Activated naive CD8-positive, alpha-beta T cell treated with anti-CD3 and anti-CD28 coated beads for 36 hours (primary cell): ENCODE measurements at places on chromosomes 11 and 22. TPM values are rescaled to one million over a fixed set of nuclear protein-coding genes. Genes with fewer than 3 reads are reported as not detected.

- no peak for DNase-seq
Measured at GRCh38 chr11:3058753-3059664, 1.8 kb upstream of the CARS1 start.

DNA sequence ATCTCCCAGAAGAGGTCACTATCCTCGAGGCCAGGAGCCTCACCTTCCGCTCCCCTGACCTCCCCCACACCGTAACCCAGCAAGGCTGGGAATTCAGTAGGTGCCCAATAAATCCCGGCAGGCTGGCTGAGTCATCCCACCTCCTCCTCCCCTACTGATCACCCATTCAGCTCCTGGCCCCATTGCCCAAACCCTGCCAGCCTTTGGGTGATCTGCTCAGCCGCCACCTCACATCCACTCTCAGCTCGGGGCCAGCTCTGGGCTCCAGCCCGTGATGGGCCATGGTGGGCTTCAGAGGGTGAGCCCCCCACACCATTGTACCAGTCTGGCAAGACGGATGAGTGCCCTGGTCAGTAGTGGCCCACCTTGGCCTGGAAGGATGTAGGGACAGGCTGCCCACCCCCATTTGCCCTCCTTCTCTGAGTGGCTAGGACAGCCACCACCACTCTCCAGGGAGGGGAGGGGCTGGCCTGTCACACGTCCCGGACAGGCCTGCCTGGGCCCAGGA is 8.2 kb downstream of the TRPM5 start:
- DNase-seq = no peak

DNA sequence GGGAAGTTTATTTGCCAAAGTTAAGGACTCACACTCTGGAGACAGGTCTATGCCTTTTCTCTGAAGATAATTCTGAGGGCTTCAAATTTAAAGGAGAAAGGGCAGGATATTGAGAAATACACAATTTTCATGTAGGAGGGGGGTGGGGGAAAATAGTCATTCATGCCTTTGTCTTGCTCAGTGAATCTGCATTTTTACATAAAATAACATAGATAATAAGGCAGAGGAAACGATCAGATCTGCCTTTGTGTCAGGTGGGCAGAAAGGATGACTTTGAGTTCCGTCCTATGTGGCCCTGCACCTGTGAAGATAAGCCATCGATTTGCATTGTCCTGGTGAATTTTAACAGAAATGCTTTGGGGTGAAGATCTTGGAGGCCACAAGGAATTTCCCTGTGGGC is 76.8 kb downstream of the SC5D start:
- DNase-seq = no peak

DNA sequence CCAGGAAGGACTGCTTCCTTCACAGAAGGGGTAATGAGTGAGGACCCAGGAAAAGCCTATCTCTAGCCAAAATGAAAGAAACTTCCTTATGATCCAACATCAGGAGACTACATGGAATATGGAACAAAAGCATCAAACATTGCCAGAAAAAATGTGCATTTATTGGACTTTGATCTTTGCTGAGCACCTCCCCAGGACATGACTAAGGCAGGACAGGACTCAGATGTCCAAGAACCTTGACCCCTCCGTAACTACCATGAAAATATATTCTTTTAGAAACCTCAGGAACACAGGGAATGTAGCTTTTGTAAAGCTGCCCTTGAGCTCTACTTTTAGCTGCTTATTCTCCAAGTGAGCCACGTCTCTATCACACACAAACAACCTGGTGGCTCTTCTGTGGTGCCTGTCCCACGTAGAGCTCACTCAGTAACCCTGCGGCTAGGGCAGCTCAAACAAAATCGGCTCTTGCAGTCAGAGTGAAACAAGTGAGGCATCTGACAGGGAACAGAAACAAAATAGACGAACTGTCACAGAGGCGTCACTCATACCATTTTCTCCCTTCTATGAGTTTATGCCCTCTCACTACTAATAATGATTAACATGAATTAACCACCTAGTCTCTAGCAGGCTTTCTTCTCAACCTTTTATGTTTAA is 471.5 kb upstream of the API5 start:
- DNase-seq = no peak

- no peak for DNase-seq
Measured at GRCh38 chr11:36273110-36273509, 16.1 kb downstream of the COMMD9 start.

DNA sequence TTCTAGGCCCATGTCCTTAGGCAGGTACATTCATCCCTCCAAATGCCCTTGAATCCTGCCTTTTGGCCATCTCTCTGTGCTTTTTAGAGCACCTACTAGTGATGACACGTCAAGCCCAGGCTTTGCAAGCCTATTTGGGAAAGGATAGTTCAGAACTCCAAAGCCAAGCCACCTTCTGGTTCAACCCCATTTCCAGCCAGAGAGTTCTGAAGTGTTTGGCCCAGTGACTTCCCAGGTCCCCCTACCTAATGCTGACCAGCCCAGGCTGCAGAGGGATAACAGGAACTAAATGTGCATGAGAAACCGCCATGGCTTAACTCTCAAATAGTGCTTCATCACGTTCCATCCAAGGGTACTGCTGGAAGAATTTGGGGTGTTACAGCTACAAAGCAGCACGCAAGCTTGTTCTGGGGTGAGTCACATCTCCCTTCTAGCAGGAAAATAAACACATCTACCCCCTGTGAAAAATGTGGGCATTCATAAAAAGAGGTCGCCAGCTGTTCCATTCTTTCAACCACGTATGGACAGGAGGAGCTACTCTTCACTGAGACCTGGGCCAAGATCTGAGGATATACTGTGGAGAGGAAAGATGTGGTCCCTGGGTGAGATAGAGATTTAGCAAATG is 2.0 kb upstream of the FXYD6 start:
- no peak for DNase-seq

DNA sequence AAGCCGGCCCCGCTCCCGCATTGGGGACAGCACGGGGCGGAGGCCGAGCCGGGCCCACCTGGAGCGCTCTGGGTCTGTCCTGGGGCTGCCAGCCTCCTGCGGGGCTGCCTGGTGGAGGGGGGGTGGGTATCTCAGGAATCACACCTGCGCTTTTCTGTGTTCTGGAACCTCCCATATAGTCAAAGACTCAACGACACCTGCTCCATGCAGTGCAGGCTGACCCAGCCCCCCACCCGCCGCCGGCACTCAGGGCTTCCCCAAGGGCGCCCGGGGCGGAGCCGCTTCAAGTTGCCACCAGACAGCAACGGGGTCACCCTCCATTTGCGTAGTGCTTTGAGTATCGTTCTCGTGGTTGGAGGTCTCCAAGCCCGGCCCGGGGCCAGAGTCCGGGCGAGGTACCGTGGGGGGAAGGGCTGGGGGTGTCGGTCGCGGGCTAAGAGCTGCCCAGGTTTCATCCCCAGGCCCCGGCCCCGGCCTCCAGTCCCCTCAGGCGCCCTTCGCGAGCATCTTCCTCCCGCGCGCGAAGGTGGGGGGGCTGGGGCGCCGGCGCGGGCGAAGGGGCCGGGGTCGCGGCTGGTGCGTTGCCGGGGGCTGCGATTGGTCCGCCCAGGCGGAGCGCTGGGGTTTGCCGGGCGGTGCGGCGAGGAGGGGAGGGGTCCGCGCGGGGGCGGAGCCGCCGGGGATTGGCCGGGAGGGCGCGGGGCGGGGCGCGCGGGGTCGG is 6.6 kb downstream of the TSPAN4 start:
- no peak for DNase-seq

The SEC14L2 gene
- total RNA-seq = 9.1 TPM

The CARD16 gene
- 17.6 TPM for total RNA-seq

The PLAAT5 gene
- total RNA-seq = 0.18 TPM

The RAB38 gene
- 20.4 TPM for total RNA-seq

The BAIAP2L2 gene
- total RNA-seq = 0.20 TPM
